ENCODE measurements at places on chromosomes 11 and 22.

GRCh38 chr11:38842991-38843390 lies 2245.0 kb upstream of the RAG2 start:
- no peak for DNase-seq

DNA sequence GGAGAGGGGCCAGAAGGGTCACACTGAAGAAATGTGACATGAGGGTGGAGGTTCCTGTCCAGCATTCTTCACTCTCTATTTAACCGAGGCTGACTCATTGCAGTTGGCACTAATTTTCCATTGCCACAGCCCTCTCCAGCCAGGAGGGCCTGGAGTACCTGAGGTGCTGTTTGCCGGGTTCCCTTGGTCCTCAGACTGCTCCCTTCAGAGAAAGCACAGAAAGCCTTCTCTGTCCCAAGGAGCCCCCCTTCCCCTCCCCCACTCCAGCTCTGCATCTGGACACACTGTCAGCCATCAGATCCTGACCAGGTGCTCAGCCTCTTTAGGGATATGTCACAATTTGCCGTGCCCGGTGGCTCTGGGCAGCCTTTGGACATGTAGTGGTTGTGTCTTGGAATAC lies 3.2 kb upstream of the C11orf91 start:
- no peak for DNase-seq

DNA sequence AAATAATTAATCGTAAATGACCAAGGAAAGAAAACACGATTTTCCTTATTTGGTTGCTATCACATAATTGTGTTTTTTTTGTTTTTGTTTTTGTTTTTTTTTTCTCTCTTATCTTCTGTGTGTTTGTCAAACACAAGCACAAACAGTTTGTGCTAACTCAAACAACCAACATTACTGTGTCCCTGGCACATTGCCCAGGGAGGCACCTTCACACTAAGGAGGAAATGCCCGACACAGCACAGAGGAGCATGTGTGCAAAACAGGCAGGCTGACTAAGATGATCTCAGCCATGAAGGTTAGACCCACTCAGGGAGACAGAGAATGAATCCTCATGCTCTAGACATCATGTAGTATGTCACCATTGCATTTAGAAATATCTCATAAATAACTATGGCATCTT lies 130.1 kb downstream of the SOX6 start:
- DNase-seq, result no peak

DNA sequence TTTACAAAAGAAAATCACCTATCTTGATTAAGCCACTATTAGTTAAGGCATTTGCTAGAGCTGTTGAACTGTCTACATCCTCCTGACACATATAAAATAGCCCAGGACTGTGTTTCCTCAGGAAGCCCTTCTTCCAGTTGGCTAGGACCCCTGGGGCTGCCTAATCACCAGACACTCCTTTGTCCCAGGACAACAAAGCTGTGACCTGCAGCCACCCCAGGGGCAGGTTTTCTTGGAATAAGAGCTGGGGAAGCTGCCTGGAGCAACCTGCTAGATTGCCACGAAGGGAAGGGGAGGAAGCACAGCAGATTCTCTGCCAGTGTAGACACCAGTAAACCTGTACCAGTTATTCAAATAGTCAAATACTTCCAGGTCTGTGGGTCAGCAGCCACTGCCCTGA lies 17.6 kb downstream of the CHST1 start:
- DNase-seq, result no peak

- no peak for DNase-seq
Observed at GRCh38 chr11:78131956-78132355, 7.5 kb downstream of the ALG8 start.

- DNase-seq, result no peak
Observed at GRCh38 chr11:115767883-115768282, 263.7 kb upstream of the CADM1 start.

DNA sequence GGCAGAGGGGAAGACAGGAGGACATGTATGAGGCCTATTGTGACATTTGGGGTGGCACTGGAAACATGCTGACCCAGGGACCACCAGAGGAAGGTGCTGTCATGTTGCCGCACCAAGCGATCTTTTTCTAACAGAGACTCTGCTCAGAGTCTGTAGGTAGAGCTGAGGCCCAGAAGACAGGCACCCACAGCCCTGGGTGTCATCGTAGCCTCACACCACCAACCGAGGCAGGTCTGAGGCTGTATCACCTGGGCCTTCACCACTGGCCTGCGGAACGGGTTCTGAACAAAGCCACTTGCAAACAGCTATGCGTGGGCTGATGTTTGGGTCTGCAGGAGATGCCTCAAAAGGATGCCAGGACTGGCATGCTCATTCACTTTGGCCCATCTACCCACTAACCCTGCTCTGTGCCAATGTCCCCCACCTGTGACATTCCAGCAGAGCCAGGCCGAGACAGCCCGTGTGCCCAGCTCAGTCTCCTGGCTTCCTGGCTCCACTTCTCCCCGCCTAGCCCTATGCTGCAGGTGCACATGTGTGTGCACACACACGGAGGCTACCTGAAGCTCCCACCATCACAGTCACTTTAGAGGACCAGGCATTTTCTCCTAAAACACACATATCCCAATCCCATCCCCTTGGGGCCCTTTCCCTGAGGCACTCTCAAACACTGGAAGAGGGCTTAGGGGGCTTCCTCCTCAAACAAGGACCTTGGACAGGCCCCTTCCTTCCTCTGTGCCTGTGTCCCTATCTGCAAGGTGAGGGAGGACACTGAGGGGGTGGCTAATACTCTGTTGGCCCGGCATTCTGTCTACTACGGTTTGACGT lies 3.6 kb downstream of the TRIM29 start:
- no peak for DNase-seq

DNA sequence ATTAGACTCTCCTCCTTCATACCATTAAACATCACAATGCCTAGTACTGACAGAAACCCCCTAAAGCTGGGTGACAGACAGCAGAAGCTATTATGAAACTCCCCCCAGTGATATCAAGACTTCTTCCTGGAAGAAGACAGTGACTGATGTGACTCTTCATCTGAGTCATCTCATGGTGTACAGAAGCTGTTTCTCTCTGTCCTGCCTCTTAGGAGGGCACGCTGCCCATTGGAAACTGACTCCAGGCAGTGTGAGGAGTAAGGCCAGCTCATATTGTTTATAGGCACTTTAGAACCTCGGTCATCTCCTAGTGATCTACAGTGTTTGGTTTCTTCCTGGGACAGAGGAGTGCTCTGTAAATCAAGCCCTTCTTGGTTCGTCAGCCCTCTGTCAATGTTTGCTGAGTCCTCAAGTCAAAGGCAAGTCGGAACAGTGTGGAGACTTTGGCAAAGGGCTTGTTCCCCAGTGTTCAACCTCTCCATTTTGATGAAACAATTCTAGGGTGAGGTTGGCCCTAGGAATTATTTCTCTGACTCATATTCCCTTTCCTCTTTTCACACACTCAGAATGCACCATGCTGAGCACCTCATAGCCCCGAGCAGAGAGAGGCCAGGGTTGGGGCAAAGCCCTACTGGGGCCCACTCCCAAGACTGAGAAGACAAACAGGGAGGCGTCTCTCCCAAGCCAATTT lies 172.5 kb upstream of the TMEM45B start:
- DNase-seq, result no peak

DNA sequence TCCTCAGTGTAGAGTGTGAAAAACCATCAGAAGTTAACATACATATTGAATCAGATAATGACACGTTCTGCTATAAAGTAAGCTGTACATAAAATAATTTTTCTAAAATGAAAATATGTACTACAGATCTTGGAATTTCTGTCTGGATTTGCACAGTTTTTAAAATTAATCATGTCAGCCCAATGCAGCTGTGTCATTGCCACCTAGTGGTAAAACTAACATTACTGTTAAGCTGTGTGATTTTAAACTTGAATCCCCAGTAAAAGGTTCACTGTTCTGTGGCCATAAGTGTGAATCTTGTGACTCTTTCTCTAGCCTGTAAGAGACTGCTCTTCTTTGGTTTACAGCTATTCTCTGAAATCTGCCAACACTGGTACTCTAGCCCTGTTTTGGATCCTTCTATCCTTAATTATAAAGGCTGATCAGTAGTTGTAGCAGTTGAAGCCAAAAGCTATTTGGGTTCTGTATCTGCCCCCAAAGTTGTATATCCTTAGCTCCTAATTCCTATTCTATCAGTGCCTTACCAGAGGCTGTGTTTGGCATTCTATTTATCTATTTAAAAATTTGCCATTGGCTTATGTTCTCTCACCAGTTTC lies 4.0 kb downstream of the JRKL start:
- DNase-seq, result no peak

DNA sequence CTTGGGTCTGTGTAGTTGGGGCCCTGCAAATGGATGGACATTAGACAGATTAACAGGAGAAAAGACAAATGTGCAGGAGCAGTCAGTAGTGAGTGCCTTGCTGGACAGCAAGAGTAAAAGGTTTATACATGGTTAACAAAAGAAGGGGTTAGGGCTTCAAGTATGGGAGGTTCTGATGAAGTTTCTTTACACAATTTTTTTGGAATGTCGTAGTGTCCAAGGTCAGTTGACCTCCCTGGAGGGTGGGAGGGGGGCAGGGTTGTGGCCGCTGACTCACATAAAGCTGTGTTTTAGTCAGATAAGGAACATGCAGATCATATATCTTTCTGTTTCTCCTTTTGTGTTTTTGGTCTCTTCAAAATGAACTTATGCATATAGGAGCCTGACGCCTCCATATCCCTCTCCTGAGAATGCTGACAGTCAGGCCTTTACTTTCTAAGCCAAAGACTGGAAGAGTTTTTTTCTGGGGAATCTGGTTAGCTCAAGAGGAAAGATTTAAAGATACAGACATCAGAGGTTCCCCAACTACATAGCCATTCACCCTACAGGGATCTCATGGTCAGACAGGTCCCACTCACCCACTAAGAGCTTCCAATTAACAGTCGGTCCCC lies 134.3 kb downstream of the NECTIN1 start:
- no peak for DNase-seq

GRCh38 chr11:67421430-67422031 lies 6.1 kb downstream of the CARNS1 start:
- no peak for DNase-seq

- no peak for DNase-seq
Observed at GRCh38 chr11:76836613-76837291, 24.0 kb upstream of the ACER3 start.

GRCh38 chr11:98725471-98725870 lies 295.3 kb upstream of the CNTN5 start:
- DNase-seq, result no peak

DNA sequence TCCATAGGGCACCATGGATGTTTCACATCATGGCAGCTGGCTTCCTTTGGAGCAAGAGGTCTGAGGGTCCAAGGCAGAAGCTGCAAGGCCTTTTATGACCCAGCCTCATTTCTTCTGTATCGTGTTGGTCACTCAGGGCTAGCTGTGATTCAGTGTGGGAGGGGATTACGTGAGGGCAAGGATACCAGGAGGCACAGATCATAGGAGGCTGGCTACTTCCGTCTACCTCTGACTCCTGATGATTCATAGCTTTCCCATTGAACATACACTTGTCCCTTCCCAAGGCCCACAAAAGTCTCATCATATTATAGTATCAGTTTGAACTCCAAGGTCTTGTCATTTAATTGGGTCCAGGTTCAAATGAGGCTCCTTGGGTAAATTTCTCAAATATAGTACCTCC lies 135.3 kb upstream of the ZBED5 start:
- DNase-seq, result no peak

DNA sequence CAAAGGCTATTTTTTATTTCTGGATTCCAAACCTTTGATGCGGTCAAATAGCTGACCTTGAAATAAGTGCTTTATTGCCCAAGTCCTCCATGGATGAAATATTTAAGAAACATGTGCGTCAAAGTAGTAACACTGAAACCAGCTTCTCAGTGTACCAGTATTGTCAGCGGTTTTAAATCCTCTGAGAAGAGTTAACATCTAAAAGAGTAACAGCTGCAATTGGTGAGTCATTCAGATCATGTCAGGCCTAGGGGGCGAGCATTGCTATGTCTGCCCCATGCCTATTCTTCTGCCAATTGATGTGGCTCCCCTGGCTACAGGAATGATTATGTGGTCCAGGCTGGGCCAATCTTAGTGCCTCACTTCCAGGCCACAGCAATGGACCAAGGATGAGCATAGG lies 263.3 kb upstream of the SORL1-AS1 start:
- DNase-seq, result no peak

All from right kidney (tissue), 9 donors.